NCI-H526 treated with DMSO at 0.1 percent for 48 hours (cell line): ENCODE measurements at places on chromosomes 7 and 10.

DNA sequence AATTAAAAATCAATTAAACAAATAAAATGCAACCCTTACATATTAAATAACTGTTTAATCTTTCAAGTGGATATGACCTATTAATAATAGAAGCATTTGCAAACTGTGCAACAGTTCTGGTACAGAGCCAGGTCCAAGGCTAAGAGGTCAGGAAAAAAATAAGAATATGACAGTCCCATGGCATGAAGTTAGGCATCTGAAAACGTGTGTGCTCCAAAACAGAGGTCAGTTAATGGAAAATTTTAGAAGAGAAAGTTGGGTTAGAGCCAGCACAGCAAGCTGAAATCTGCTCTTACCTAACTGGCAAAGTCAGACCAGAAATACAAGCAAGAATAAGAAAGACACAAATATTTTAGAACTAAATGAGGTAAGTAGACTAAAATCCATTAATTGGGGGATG, 757.7 kb downstream of the GRM8 start:
- no peak for DNase-seq

DNA sequence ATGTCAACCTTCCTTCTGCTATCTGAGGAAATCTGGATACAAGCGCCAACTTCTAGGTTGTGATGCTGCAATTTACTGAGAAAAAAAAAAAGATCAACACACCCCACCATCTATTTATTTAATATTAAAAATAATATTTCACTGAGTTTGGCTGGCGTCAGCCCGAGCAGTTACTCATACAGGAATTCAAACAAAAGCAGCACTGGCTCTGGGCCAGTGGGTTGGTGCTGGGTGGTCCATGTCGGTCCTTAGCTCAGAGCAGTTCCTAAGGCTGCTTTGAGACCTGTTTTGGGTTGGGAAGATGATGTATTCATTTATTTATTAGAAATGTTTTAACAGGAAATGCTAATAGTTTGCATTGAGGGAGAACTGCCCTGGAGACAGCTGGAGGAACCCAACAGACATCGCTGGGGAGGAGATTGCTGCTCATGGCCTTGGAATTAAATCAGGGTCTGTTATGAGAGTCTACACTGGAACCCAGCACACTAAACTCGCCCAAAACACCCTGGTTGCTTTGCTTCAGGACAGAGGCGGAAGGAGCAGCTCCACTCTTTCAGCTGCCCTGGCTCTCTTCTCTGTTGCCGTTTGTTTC, 36.3 kb upstream of the GOT1 start:
- DNase-seq, result no peak

DNA sequence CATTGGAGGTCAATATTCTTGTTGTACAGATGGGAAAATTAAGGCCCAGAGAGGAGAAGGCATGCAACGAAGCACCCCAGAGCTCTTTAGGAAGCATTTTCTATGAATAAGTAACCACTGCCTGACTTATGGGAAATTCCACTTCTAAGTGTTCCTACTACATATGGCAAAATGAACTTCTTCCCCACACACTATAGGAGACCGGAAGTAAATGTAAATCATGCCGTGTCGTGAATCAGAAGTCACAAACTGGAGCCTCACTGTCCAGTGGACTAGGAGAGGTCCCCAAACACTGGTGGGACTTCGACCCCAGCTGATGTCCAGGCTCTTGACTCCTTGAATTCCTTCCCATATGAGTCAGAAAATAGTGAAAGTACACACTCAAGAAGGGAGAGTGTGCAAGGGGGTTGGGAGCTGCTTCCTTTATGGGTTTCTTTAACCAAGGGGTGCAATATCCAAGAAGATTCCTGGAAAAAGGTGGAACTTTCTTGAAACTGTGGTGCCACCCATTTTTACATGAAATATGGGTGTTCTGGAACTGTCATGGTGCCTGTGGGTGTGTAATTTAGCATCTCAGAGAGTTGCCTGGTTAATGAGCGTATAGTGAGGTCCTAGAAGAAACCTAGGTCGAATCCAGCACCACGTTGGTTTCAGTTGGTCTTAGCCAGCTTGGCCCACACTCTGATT, 6.7 kb downstream of the RASSF4 start:
- DNase-seq, result no peak

GRCh38 chr7:151692721-151693120, 173.0 kb upstream of the RHEB start:
- no peak for DNase-seq

DNA sequence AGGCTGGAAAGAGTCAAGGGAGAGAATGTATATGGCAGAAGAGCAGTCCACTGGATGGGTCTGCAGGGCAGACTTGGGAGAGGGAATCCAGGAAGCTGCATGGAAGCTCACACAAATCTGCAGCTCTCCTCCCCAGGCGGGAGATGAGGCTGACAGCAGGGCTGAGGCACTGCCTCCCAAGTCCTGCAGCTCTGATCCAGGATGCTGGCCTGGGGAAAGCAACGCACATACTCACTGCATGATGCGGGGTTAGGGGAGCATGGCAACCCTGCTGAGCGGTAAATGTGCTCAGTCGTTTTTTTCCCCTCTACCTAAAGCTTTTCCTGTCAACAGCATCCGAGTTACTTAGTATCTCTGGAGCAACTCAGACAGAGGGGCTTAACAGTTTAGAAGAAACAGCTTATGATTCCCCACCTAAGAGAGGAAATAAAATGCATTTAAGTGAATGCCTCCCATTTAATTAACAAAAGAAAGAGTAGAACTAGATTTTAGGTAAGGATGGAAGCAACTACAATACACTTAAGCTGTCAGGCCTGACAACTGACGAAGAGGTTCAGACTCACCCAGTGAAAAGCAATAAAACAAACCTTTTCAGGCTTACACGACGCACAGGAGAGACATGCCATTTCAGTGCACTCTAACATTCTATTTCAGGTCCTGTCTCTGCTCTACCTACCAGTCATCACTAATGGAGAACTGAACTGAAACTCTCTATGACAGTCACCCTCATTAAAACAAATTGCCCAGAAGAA, 37.0 kb downstream of the CHCHD3 start:
- DNase-seq, result no peak

DNA sequence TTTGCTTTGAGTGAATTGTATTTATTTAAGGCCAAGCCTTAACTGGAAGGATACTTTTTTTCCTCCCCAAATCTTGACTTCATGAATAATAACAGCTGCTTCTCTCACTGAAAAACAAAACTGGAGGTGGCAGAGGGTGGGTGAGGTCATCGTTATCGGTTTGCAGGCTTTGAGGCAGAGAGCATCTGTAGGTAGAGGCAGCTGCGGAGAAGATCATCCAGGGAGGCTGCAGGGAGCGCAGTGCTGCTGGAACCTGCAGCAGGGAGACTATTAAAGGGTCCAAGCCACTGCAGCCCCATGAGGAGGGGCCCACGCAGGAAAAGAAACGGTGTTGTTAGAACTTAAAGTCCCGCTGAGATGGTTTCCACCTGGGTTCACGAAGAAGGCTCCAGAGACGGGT, 112.1 kb upstream of the SDK1 start:
- no peak for DNase-seq

GRCh38 chr7:108049962-108050361, 47.0 kb upstream of the LAMB1 start:
- peak; percentile 53 for DNase-seq

DNA sequence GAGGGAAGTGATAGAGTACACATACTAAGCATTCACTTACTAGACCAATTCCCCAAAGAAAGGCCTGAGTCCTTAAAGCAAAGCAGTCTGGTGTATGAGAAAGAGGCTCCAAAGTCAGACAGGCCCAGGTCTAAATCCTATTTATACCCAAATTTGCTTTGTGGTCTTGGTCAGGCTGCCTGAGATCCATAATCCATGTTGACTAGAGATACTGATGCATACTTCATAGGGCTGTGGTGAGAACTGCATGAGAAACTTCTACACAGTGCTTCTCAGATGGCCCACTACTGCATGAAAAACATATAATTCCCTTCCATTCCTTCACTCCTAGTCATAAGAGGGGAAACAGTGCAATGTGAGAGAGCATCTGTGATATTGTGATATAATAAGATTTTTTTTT, 81.6 kb upstream of the SP4 start:
- no peak for DNase-seq

- DNase-seq, result no peak
These were observed 57.1 kb upstream of the VSTM2A start for GRCh38 chr7:54485044-54485443.

- no peak for DNase-seq
These were observed 192.2 kb upstream of the TBX20 start for GRCh38 chr7:35446091-35446490.

DNA sequence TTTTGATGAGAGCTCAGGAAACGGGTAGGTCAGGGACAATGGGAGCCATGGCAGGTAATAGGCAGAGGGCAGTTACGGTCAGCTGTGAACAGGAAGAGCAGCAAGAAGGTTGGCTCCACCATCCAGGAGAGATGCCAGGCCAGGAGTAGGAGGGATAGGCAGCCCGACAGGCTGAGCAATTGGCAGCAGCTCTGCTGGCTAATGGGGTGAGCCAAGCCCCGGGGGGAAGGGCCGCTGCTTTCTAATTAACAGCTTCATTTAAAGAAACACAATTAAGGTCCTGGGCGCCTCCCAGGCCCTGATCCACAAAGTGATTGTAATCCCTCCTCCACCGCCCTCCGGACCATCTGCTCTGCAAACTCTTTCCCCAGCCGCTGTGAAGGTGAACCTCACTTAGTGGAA, 23.7 kb downstream of the SH2B2 start:
- DNase-seq, result no peak

DNA sequence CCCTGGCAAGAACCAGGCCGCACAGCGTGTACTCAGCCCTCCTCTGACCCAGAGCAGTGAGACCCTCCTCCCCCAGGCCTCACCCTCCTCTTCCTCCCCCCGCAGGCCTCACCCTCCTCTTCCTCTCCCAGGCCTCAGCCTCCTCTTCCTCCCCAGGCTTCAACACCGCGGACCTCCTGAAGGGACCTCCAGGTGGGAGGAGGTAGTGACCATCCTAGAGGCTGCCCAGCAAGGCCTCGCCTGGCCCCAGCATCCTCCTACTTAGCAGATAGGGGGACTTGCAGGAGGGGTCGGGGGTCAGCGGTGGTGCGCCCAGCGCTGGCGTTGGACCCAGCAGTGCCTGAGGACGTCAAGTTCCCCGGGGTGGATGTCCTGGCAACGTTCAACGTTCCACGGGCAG, 270.8 kb downstream of the ELFN1 start:
- DNase-seq, result no peak

DNA sequence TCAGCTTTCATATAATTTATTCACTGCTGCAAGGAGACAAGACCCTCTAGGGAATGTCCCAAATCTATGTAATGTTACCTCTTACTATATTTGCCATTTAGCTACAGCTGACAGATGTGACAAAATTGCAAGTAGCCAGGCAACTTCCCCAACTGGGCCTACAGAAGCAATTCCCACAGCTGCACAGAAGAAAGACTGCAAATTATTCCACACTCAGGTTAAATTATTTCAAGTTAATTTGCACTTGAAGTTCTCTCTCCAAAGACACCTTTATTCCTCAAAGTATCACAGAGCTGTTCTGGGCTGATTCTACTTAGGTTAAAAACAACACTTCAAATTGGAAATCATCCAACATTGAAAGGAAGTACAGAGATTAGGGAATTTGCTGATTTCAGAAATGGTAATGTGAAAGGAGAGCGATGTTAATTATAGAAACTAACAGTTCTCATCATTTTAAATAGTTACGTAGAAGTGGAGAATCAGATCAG, 133.6 kb downstream of the THSD7A start:
- DNase-seq, result no peak

DNA sequence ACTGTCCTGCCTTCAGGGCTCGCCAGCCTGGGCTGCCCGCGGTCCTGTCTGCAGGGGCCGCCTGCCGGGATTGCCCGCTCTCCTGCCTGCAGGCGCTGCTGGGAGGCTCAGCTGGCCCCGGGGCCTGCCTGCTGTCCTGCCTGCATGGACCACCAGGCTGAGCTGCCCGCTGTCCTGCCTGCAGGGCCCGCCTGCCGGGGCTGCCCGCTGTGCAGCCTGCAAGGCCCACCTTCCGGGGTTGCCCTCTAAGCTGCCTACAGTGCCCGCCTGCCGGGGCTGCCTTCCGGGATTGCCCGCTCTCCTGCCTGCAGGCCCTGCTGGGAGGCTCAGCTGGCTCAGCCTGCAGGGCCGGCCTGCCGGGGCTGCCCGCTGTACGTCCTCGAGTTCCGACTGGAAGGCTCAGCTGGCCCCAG, 164.4 kb downstream of the GLRX3 start:
- no peak for DNase-seq

- no peak for DNase-seq
These were observed 18.3 kb downstream of the KLLN start for GRCh38 chr10:87844837-87845623.

DNA sequence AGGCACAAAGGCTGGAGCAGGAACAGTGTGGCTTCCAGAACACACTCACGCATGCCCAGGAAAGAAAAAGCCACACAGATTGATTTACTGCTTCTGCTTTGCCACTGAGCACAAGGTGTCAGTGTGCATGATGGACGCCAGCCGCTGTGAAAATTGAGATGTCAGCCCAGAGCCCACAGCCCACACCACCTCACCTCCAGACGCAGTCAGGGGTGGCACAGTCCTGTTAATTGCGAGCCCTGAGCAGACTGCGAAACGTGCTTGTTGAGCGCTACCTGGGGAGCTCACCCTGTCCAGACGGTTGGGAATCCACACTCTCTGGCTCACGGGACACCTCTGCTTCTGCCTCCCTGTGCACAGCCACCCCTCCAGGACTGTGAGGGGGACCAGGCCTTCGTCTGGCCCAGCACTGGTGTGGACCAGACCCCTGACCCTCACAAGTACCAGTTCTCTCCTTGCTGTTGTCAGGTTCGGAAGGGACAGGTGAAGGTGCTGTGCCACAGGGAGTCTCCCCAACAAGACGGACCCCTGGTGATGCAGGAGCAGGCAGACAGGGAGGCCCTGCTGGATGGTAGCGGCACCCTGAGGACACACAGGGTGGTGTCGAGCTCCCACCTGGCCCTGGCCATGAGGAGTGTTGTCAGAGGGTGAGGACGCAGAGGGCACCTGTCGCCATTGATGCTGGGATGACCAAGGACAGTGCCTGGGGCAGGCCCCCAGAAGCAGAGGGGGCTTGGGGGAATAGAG, 15.3 kb downstream of the RASGEF1A start:
- DNase-seq, result no peak

DNA sequence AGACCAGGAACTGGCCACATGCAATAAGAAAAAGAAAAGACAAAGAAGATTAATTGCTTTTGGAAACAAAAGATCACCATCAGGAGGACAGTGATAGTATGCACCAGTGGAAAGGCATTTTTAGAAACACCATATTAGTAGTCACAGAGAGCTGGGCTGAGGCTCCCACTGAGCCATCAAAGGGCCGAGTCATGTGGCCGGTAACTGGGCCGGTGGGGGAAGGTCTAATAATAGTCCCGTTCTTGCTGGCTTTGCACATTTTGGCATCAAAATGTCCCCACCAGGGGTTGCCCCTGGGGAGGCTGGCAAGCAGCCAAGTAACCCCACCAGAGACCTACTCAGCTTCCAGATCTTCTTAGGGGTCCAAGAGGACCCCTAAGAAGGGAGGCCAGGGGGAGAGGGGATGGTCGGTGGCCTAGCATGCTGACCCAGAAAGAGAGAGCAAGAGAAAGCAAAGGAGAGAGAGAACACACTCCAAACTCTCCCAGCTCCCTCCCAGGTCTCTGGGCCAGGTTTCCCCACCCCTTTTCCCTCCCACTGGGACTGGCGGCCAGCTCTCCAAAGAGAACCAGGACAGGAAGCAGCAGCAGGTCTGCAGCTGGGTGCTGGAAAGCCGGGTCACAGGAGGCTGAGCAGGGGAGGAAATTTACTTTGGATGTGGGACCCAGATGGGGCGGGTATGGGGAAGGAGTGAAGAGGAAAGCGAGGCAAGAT, 70.2 kb upstream of the FGFR2 start:
- no peak for DNase-seq

GRCh38 chr10:133180965-133181639, 21.1 kb downstream of the KNDC1 start:
- DNase-seq, result no peak
